ENCODE measurements at places on chromosomes 3 and 15.

DNA sequence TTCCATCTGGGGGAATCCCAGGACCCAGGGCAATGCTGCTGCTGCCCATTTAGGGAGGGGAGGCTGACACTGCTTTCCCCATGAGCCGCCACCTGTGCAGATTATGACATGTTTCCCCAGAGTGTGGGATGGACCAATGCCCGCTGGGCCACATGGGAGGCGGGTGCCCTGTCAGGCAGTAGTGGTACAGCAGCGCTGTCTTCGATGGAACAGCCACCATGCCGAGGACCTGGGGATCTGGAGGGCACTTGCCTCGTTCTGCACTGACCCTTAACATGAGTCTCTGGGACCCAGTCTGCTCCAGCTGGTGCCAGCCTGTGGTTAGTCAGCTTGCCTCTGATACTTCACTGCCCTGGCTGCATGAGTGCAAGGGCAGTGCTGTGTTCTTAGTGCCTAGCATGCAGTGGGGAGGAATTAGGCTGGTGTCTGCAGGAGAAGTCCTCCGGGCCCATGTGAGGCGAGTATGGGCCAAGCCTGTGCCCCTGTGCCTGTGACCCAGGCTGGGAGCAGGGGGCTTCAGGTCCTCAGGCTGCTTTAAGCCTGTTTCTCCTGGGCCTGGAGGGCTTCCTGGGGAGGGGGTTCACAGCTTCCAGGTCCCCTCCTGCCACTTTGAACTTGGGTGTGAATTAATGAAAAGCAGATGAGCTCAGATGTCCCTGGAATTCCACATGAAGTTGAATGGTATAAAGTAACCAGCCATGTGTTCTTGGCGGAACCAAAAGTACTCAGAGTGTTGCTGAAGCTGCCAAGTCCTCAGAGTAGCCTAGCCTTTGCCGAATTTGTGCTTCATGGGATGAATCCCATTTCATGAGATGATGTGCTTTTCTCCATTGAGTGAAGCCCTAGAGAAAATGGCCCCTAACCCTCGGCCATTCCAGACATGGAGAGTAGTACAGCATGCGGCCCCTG lies 22.9 kb downstream of the KLF13 start:
- no peak for DNase-seq

- no peak for DNase-seq
Measured at GRCh38 chr15:85507114-85507513, 126.7 kb downstream of the AKAP13 start.

DNA sequence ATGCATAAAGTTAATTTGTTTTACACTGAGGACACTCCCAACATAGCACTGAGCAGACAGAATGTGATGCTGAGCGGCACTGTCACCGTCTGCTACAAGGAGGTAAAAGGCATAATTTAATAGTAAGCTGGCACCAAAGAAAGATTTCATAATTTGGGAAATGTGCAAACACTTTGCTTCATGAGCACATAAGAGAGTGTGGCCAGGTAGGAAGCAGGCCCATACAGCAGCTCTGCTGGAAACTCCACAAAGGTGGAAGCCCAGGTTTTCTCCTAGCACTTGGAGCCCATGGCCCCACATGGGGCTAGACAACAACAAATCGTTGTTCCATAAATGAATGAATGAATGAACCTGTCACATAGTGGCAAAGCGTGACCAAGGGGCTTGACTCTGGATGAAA lies 68.5 kb upstream of the CACNA2D3 start:
- no peak for DNase-seq

GRCh38 chr3:58473275-58473674 lies 18.6 kb upstream of the KCTD6 start:
- no peak for DNase-seq

DNA sequence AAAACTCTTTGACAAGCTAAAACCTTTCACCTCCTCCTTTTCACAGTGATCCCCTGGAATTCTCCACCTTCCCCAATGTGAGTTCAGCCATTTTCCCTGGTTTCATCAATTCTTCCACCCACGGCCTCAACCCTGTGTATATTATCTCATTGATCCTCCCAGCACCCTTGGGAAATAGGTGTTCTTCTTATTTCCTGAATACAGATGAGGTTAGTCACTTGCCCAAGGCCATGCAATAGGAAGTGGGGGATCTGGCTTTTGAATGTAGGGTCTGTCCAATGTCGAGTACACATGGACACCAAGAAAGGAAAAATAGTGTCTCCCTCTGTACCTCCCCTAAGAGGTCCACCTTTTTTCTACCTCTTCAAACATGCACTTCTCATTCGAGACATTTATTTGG lies 262.8 kb upstream of the ST8SIA2 start:
- DNase-seq = no peak

- no peak for DNase-seq
Measured at GRCh38 chr3:124639406-124640237, 90.6 kb upstream of the UMPS start.

DNA sequence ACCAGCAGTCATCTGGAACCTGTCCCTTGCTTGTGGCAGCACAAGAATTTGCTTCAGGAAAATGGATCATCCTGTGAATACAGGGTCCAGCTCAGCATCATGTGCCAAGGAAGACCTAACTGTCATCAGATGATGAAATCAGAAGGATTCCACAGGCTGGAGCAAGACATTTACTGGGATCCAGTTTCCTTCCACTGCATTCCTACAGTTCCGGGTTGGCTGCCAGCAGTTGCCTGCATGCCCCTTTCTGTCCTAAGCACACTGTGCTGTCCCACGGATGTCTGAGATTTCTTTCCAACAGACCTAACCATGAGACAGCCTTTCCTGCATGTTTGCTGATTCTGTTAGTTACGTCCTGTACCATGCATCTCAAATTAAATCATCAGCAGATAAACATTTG lies 140.7 kb downstream of the IMPG2 start:
- no peak for DNase-seq

- DNase-seq = no peak
Measured at GRCh38 chr3:105137911-105138310, 228.8 kb upstream of the ALCAM start.

- DNase-seq = no peak
Measured at GRCh38 chr15:62850791-62851291, 191.7 kb upstream of the TPM1 start.

- no peak for DNase-seq
Measured at GRCh38 chr15:84814916-84815315, 2.2 kb upstream of the ALPK3 start.

DNA sequence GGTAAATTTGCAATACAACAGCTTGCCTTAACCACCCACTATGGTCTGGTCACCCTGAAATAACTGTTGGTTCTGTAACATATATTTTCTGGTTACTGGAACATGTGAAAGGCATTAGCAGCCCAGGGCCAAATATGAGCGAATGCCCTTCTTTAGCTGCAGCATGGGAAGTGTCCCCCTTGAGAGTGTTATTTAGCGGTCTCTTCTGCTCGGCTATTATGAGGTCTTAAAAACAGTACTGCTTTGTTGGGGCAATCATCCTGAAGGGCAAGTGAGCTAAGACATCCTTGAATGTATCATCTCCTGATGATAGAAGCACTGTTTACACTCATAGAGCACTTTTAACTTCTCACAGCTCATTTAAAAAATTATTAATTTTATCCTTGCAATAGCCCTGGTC lies 90.2 kb downstream of the RYR3 start:
- DNase-seq = no peak

DNA sequence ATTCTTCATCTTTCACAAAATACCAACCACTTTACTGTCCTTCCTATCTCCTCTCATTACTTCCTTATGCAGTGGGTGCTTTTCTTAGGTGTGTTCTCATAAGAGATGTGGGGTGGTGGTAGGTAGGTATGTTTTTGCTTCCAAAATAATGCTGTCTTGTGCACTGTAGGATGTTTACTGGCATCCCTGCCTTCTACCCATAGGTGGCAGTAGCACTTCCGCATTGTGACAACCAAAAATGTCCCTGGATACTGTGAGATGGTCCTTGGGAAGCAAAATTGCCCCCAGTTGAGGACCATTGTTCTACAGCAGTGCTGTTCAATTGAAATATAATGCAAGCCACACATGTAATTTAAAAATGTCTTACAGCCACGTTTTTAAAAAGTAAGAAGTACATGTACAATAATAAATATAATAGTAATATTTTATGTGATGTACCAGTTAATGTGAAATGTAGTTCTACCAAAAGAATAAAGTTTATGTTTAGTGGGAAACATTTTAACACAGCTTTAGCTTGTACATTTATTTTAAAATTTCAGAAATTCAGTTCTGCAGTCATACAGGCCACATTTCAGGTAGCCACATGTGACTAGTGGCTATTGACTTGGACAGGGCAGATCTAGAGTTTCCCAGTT lies 75.2 kb downstream of the NEO1 start:
- no peak for DNase-seq

GRCh38 chr3:122013448-122013925 lies 8.6 kb downstream of the ILDR1 start:
- DNase-seq = no peak

GRCh38 chr3:170721563-170721962 lies 135.7 kb upstream of the SLC7A14 start:
- no peak for DNase-seq

DNA sequence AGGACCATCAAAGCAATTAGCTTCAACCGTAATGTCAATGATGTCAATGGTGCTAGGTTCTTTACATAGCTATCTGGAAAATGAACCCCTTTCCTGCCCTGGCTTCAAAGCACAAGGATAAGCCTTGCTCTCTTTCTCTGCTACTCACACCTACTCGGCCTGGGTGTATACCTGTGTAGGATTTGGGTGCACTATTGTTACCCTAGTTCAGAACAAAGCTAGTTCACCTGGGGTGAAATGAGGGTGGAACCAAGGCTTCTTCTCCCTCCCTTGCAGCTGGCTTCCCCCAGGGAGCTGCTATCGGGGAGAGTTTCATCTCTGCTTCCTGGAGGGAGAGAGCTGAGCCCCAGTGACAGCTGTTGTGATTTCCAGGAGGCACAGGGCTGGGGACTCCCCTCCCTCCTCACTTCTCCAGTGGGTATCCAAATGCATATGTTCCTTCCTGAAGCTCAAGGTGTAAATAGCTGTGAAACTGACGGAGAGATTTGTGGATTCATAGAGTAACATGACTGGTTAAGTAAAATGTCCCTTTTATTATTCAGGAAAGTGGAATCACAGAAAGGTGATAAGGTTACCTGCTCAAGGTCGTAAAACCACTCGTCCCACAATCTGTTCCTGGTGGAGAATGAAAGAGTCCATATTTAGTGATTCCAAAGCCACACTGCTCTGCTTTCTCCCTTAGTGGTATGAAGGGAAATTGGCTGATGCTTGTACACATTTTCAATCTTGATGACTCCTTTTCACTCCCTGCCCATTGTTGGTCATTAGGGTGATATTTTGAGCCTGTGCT lies 11.8 kb upstream of the C3orf70 start:
- no peak for DNase-seq

- no peak for DNase-seq
Measured at GRCh38 chr15:80904998-80905397, 84.6 kb downstream of the MESD start.

DNA sequence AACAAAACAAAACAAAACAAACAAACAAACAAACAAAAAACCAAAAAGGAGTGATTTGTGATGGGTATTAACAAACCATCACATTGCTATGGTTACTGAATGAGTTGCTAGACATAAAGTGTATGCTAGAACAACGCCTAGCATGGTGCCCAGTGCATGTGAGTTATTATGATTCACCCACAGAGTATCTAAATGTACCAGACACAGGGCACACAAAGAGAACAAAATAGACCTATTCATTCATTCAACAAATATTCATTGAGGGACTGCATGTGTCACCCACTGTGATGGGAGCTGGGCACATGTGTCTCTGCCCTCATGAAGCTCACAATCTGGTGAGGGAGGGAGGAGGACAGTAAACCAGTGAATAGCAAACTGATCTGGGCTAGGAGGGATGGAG lies 11.6 kb upstream of the ACAN start:
- no peak for DNase-seq

DNA sequence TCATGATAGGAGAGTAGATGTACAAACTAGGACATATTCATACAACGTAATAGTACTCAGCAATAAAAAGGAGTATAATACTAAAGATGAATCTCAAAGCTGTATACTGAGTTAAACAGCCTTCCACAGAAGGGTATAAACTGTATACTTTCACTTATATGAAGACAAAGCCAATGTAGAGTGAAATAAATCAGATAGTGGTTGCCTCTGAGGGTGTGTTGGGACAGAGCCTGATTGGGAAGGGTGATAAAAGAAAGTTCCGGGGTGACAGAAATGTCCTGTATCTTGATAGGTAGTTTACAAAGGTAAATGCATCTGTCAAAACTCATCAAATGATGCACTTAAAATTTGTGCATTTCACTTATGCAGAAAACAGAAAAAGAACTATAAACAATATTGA lies 122.5 kb downstream of the ADAM10 start:
- no peak for DNase-seq

GRCh38 chr15:70016511-70016994 lies 81.2 kb downstream of the TLE3 start:
- no peak for DNase-seq

- DNase-seq = no peak
Measured at GRCh38 chr3:45462522-45463265, 74.3 kb downstream of the LARS2 start.

DNA sequence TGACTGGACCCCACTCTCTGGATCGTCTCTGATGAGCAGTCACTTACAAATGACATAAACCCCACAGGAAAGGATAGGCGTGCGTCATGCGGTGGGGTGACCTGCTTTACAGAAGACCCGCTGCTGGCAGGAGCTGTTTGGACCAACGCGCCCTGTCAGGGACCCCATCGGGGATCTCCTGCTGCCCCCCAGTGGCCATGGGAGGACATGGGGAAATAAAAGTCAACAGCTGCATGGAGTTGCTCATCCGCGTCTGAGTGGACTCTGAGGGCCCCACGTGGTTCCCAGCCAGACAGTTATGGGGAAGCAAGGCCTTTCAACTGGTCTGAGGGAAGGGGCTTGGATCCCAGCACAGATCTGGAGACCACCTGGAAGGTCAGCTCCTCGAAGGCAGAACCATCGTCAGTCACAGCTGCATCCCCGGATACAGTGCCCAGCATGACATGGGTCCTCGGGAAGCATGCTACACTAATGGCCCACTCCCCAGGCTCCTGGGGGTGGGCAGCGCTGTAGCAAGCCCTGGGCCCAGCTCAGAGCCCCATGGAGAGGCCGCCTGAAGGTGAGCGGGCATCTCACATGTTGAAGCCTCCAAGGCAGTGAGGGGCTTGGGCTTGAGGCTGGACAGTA lies 32.1 kb downstream of the PTH1R start:
- peak; percentile 74 for DNase-seq

Data from CD4-positive, alpha-beta T cell (primary cell).